ENCODE measurements at places on chromosomes 2 and 18.
A peak's percentile ranks its signal among the peaks of the same experiment; 100 is the strongest.

- DNase-seq = no peak
Observed at GRCh38 chr2:128791985-128792320, 473.3 kb upstream of the HS6ST1 start.

- DNase-seq = no peak
Observed at GRCh38 chr2:134110532-134110931, 143.3 kb upstream of the MGAT5 start.

DNA sequence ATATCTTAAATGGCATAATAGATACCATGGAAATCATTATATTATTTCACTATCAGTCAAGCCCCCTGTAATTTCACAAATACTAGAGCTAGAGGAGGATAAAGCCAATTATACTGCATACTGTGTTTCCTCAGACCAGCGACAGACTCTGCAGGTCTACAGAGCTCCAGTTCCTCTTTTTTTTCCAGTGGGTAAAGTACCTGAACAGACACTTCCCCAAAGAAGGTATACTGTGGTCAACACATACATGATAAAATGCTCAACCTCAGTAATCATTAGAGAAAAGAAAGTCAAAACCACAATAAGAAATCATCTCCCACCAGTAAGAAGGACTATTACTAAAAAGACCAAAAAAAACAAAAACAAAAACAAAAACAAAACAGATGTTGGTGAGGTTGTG, 44.6 kb downstream of the SCN7A start:
- DNase-seq = no peak

DNA sequence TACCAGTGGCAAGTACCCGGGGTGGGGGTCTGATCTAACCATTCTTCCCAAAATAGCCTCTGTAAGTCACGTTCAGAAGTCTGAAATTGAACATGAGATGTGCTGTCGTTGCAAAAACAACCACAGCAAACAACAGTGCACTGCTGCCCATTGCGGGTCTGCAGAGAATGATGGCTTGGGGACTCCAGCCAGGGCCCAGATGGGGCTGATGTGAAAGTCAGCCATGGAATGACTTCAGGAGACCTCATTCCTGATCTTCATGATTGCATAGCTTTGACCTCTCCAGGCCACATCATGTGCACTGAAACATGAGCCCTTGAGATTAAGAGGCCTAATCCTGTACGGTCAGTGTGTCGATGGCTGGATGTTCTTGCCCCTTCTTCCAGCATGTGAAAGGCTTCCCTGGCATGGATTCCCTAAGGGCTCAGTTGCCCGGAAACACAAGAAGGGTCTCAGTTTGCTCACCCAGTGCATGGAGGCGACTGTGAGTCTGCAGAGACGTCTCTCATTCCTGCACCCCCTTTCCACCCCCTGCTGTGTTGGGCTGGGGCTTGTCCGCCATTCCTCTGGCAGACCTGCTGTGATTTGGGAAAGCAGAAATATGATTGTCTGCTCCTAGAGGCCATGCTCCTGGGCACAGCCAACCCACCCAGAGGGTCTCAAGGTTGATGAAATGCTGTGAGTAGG, 191.6 kb downstream of the SEPTIN10 start:
- no peak for DNase-seq

DNA sequence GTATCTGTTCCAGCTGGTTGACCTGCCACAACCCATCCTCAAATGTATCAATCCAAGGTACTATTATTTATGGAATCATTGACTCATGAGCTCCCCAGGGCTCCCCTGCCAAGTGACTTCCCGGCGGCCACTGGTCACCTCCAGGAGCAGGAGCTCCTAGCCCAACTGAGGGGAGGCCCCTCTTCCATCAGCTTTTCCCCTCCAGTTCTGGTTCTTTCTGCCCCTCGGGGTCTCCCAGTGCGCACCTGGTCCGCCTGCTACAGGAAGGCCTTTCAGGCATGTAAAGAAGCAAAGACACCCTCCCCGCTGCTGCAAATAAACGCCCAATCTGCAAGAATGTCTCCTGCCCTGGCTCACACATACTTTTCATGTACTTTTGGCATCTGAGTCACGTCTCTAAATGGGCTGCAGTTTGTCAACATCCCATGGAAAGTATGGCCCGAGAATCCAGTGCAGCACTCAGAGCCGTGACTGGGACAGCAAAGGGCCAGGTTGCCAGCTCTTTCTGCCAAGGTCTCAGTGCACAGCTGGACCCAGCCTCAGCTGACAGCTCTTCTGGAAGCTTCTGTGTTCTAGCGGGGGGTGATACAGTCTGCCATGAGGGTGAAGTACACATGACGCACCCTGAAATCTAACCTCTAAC, 41.4 kb downstream of the KLHL29 start:
- no peak for DNase-seq

- no peak for DNase-seq
Observed at GRCh38 chr18:5955861-5956260, 60.5 kb upstream of the TMEM200C start.

DNA sequence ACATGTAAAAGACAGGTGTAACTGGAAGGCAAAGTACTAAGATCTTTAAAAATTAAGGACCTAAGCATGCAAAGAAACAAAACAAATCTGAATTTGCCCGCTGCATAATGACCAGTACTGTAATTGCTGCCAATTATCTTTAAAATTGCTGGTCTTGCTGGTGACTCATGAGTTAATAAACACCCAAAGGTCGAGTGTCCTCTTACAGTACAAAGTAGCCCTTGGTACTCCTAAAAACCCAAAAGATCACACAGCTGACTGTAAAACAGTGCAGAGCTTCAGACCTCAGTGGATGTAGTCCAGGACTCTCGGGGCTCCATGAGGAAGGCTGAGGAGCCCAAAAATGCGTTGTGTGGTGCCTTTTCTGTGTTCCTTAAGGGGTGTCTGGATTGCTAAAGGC, 308.7 kb downstream of the CNTNAP5 start:
- DNase-seq = no peak

DNA sequence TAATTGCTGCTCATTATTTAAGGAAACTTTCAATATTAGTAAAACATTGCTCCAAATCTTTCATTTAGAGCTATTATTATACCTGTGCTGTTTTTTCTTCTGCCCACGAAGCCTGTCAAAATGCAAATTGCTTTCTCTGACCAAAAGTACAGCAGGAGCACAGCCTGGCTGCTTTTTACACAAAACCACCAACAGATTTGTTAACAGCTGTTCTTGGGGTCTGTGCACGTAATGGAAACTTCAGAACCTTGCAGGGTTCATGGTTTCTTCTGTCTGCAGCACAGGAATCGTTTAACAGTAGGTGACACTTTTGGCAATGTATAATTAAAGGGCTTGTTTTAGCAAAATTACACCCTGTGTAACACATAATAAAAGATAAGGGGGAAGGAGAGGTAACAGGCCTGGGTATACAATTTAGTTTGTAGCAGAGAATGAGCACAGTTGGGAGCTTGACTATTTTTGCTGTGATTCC, 447.3 kb downstream of the KCNJ3 start:
- no peak for DNase-seq

- DNase-seq = peak; percentile 75
Observed at GRCh38 chr2:9333591-9334171, 89.6 kb downstream of the ITGB1BP1 start.

GRCh38 chr2:110714452-110715224, 17.7 kb upstream of the ACOXL start:
- DNase-seq = no peak

GRCh38 chr2:99420751-99421299, 69.0 kb downstream of the REV1 start:
- no peak for DNase-seq

- no peak for DNase-seq
Observed at GRCh38 chr2:46954951-46955571, 39.5 kb upstream of the MCFD2 start.

GRCh38 chr18:67951137-67951536, 434.6 kb upstream of the DSEL start:
- no peak for DNase-seq

GRCh38 chr18:65425366-65425765, 325.4 kb upstream of the CDH7 start:
- DNase-seq = no peak

DNA sequence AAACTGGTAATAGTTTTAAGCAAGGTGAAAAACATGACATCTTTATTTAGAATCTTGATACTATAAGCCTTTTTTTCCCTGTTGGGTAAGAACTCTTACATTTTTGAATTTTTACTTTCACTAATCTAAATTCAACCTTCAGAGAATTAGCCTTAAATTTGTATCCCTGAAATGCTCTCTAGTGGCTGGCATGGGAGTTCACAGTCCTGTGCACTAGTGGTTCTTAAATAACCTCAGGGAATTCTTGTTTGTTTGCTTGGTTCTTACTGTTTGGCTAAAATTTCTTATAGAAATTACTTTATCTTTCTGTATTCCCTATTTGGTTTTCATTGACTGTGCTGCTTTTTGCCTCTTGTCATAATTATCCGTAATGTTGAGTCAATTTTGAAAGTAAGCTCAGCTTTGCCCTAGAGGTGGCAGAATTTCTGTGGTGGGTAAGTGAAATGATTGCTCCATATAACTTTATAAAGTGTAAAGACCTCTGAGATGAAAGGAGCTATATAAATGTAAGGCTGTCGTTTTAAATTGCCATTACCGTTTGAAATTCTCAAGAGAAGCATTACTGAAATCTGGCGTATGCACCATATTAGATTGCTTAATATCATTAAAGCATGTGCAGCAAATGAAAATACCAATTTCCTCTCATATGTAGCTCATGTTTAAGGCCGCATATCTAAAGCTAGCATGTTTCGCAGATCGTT, 391.3 kb upstream of the FIGN start:
- no peak for DNase-seq

DNA sequence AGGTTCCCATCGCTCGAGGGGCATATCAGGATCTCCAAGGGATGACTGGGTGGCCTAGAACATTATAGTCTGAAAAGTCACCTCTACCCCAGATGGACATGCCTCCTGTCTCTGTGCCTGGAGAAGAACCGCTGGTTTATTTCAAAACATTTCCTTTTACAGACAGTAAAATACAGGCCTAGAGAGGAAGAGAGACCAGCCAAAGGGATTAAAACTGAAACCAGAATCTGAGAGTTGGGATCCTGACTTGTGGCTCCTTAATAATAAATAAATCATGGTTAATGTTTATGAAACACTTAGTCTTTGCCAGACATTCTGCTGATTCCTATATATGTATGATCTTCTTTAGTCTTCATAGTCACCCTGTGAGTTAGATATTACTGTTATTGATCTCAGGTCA, 153.7 kb downstream of the DDX1 start:
- no peak for DNase-seq

DNA sequence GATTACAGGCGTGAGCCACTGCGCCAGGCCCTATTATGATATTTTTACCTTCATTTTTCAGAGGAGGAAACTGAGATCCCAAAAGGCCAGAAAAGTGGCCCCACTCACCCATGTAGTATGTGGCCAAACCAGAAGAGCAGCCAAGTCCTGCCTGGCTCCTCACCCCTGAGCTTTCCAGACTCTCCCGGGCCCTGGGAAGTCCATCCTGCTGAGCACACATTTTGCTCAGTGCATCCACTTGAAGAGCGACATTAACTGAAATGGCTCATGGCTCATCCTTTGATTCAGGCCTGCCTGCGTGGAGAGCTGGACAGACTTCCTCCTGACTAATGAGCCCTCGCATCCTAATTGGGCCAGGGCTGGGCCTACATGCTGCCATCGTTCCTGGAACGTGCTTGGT, 9.5 kb upstream of the NGEF start:
- DNase-seq = no peak

DNA sequence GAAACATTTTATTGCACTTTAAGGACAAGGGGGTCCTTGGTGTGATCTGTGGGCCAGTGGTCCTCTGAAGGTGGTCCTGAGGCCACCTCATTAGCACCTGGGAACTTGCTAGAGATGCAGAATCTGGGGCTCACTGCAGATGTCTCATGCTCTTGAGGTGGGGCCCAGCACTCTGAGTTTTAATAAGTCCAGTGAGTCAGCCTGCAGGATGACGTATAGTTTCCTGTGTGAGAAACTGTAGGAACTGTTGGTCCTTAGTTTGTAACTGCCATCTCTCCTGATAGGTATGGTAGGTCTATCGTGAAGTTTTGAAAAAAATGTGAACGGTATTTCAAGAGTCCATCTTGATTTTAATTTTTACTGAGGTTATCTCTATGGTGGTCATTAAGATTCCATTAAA, 2.8 kb downstream of the TRPM8 start:
- peak; percentile 41 for DNase-seq

GRCh38 chr2:172095146-172095904, 7.4 kb downstream of the DLX2 start:
- DNase-seq = peak; percentile 80

DNA sequence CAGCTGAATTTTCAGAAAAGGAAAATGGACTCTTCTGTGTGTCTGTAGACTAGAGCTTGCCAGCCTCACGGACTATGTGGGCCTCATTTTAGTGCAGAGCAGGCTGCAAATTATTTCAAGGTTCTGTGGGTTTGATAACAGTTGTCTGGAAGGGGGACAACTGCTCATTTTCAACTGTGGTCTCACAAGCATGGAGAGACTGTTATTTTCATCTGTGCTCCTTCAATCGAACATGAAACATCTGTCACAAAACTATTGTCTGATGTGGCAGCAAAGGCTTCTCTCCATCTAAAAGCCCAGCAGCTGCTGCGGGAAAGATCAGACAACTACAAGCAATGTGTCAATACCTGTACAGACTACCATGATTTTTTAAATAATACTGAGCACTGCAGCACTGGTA, 211.8 kb downstream of the LRRTM4 start:
- no peak for DNase-seq

GRCh38 chr18:57150828-57151227, 3.9 kb downstream of the BOD1L2 start:
- no peak for DNase-seq

- DNase-seq = no peak
Observed at GRCh38 chr2:215622837-215623236, 187.0 kb upstream of the FN1 start.

DNA sequence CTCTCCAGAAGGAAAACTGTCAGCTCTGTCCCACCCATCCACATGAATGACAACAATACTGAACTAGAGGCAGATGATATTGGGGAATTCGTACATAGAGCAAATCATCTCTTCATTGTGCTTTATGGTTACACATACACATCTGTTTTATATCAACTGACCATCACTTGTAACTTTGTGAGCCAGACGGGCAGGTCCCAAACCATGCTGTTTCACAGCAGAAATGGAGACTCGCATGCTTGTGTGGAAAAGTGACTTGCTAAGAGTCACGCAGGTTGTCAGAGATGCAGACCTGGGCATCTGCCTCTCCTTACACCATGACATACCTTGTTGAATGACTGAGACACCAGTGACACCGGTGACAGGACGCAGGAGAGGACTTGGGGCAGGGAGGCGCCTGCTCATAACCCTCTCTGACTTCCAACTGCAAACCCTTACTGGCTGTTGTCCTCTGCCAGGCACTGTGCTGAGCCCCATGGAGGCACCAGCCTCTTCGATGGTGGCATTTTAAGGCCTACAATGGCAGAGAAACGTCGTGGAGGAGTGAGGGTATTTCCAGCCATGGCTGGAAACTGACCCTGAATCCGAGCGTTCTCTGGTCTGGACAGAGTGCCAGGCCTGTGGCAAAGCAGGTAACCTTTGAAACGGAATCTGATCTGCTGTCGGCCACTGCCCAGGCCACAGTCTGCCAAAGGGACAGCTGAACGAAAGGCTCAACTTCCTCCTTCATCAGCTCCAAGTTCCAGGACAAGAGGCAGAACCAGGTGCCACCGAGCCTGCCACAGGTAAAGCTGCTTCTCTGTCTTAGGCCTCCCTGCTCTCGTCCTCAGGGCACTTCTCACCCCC, 26.9 kb upstream of the ROCK2 start:
- no peak for DNase-seq
